Karpas-422 (cell line): ENCODE measurements at places on chromosomes 1 and 21. TPM values are rescaled to one million over a fixed set of nuclear protein-coding genes. Genes with fewer than 3 reads are reported as not detected.

The GJA4 gene
- not detected in 2 replicates for total RNA-seq

The FAM177B gene
- total RNA-seq = not detected in 2 replicates

GRCh38 chr1:29461115-29461739 is 224.9 kb downstream of the PTPRU start:
- DNase-seq = no peak

DNA sequence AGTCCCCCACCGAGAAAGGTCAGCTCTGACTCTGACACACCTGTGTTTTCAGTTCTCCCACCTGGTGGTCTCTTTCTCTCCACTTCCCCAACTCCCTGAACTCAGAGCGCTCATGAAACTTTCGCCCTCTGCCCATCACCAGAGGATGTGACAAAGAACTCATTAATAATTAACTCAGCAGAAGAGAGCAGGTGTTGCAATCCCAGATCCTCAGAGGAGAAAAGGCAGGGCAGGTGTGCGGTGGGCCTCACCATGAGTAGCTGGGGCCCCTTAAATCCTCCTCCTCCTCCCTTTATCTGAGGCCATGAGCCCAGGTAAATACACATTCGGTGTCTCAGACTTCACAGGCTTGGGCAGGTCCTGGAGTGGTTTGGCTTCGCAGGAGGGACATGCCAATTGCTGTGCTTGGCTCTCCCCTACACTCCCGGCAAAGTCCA is 1.7 kb upstream of the LAMB3 start:
- DNase-seq = no peak

DNA sequence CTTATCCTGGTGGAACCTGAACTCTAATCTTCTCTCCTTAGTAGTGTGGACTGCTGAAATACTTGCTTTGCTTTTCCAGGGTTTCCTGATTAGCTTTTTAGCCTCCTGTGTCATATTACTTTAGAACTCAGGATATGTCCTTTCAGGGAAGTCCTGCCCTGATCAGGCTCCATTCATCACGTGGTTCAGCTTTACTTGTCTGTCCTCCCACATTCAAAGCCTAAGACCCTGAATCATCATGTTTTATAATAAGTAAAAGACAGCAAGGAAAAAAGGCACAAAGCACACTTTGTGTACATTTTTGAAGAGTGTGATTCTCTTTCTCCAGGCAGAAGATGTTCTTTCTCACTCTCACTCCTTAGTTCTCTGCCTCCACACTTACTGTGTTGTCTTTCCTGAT is 70.6 kb downstream of the PATJ start:
- no peak for DNase-seq
